Liver (tissue), 10 donors: ENCODE measurements at places on chromosomes 1 and 21.
A peak's percentile ranks its signal among the peaks of the same experiment; 100 is the strongest.

GRCh38 chr1:37851782-37852210 lies 7.6 kb downstream of the MTF1 start:
- no peak for DNase-seq

- no peak for DNase-seq
Measured at GRCh38 chr21:32782698-32783097, 11.1 kb upstream of the PAXBP1 start.

DNA sequence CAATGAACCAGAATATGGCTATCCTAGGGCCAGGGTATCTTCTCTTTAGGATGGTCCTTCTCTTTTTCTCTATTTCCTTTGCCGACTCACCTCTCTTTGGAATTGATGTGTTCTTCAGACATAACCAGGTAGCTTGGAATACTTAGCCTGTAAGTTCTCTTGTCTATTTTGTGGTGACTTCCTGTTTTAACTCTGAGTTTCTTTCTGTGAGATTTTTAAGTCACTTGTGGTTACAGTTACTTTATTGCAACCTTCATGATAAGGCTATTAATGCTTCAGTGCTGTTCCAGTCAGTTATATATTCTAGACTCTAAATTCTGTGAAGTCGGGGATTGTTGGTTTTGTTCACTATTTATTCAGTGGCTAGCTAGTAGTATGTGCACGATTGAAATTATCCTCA lies 46.2 kb downstream of the DISP1 start:
- DNase-seq = no peak

GRCh38 chr1:190478149-190479049 lies 735 bp upstream of the BRINP3 start:
- no peak for DNase-seq

DNA sequence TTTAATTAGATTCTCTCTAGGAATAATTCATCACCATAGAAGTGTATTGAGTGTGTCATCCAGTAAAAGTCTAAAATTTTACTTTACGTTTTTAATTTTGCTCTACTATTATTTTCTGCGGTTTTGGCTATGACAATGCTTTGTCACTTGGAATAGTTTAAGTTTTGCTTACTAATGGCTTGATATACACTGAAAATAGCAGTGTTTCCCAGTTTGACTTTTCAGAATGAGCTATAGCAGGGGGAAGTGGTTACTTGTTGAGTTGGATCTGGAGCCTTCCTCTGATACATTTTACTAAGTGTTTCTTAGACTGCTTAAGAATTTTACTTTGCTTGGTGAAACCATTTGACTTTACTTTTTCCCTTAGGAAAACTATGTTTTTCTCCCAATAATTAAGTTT lies 5.0 kb downstream of the DNAJC16 start:
- no peak for DNase-seq

DNA sequence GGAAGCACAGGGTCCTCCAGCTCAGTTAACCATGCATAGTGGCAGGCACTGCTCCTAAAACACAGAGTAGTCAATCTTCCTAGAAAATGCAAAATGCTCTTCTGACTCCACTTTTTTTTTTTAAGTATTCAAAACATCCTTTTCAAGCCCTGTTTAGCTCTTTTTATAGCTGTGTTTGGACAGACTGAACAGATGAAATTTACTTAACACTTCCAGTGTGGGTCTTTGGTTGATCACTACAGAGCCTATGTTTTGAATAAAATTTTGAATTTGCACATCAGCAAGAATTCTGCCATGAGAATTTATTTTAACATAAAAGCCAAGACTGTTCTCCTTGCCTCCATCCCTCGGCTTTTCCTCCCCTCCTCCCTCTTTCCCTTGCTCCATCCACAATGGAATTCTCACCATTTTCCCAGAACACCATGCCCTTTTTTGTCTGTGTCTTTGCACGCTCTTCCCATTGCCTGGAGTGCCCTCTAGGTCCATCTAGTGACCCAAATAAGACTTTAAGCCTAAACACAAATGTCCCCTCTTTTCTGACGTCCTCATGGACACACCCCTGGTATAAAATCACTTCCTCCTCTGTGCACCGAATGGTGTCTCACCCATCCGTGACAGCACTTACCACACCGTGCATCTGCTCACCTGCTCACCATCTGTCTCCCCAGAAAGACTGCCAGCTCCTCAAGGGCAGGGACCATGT lies 24.0 kb upstream of the CPT2 start:
- DNase-seq = no peak

DNA sequence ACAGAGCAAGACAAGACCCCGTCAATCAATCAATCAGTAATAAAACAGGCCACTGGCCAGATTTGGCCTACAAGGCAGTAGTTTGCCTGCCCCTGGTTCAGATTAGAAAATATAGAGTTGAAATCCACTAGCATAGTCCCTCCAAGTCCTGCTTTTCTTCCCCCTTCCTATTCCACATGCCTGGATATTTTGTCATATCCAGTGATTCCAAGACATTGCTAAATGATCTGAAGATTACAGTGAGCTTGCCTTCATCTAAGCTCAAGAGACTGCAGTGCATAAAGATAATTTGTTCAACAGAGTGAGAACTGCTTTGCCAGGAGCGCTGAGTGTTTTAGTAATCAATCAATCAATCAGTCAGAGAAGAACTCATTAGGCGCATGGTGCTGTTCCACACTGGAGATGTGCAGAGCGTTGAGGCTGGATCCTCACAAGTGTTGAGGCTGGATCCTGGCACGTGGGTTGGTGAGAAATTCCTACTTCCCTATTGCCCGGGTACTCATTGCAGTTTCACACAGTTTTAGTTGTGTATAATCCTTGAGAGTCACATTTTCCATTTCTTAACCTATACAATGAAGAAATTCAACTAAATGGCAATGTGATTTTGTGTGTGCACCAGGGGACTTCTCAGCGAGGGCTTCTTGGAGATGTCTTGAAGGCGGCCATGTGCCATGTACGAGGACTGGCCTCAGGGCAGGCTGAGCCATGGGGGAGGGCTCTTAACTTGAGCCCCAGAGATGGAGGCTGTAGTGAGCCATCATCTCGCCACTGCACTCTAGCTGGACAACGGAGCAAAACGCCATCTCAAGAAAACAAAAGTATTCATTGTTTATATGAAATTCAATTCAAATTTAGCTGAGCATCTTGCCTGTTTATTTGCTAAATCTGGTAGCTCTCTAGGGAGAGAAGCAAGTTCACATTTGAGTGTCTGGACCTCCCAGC lies 76.3 kb downstream of the TOMM20 start:
- DNase-seq = no peak

DNA sequence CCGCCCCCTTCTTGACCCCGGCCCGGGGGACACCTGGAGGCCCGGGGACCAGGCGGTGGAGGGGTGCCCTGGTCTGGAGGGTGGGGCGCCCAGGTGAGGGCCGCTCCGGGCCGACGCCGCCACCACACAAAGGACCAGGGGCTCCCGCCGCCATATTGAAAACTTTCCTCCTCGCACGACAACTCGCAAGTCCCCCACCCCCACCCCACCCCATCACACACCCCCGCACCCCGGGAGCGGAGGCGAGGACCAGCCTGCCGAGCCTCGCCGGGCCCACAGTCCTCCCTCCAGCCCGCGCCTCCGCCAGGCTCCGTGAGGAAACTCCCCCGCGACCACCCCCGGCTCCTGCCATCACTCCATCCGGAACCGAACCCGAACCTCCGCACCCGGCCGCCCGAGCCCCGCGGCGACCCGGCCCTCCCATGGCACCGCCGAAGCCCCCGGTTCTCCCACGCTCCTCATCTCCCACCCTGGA lies 733 bp downstream of the KDM5B start:
- DNase-seq = peak; percentile 51

GRCh38 chr1:111517469-111518225 lies 14.2 kb upstream of the ADORA3 start:
- DNase-seq = no peak

DNA sequence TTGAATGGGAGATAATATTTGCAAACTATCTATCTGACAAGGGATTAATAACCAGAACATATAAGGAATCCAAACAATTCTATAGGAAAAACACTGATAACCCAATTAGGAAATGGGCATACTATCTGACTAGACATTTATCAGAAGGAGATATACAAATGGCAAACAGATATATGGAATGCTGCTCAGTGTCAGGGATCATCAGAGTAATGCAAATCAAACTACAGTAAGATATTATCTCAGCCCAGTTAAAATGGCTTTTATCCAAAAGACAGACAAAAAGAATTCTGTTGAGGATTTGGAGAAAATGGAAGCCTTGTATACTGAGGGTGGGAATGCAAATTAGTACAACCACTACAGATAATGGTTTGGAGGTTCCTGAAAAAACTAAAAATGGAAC lies 758.0 kb upstream of the B3GALT2 start:
- no peak for DNase-seq

- DNase-seq = peak; percentile 33
Measured at GRCh38 chr1:103108376-103109150, at the start of gene COL11A1. Gene COL11A1, minus strand, starts transcription at chr1:103108522. Its CDS starts 344 bp downstream, at chr1:103108178.

DNA sequence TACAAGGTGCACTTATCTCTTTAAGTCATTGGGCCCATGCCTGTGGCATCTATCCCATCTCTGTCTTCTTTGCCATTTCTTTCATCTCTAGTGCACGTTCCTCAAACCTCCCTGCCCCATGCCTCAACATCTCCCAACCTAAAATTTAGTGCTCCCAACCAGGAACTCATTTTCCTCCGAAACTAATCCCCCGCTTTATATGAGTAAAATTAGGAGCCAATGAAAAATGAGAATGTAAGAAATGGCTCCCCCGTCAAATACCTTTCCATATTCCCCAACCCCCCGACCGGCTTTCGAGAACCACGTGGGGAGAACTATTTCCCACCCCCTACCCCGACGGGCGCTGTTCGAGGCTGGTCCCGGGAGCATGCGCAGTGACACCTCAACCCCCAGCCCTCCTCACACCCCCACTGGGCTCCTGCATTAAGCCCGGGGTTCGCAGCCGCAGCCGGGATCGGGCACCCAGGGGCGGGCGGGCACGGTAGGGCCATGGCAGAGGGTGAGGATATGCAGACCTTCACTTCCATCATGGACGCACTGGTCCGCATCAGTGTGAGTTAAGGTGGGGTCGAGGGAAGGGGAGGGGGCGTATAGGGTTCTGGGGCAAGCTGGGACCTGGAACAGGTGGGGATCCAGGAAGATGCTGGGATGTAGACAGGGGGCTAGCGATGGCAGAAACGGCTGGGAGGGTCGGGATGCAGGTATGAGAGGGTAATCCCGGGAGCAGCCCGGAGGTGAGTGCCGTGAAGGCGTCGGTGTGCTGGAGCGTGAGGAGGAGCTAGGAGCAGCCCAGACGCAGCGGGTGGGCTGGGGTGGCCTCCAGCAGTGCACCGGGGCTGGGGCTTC lies at the start of gene TRIM46:
TSS of gene TRIM46 (plus strand) at position 372 of the 846 bp plus-strand sequence. CDS start at position 490, 118 bp downstream.
- DNase-seq = peak; percentile 35

DNA sequence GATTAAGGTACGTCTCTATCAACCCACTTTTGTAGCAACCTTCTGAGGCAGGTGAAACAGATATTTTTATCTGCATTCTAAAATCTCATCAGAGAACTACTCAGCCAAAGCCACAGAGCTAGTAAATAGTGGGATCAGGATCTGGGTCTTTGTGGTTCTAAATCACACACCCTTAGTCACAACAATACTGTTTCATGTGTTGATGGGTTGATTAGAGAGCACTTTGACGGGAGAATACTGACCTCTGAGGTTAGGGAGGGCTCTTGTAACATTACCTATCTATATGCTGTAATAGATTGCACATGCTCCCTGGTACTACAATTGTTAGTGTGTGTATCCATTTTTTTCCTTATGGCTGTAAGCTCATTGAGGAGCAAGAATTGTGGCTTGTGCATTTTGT lies 45.5 kb upstream of the CCDC190 start:
- no peak for DNase-seq

DNA sequence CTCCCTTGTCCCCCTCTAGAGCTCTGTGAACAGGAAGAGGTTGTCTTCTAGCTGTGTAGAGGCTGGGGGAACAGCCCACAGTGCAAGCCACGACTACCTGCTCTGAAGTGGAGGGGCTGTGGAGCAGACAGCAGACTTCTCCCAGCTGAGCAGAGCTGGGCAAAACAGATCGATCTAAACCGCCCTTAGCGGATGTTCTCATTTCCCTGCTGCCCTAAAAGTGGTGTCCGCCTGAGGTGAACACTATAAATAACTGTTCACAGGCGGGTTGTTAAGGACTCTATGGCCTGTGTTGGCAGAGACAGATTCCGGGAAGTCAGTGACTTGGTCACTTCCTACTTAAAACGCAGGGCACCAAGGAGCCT lies 203.2 kb downstream of the RHOU start:
- DNase-seq = no peak

DNA sequence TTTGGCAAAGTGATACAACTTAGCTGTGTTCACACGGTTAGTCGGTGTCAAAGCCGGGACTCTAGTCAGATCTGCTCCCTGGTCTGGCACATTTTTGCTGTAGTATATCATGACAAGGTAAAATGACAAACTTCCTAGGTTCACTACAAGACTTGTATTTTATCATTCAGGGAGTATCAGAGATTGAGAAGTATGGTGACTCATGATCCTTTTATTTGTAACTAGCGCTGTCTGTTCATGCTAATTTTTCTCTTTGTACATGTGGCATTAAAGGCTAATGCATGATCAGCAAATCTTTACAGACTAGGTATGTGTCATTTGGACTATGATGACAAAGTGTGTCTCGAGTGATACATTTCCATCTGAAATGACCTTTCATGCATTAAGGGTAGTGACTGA lies 326.7 kb downstream of the SIPA1L2 start:
- no peak for DNase-seq

DNA sequence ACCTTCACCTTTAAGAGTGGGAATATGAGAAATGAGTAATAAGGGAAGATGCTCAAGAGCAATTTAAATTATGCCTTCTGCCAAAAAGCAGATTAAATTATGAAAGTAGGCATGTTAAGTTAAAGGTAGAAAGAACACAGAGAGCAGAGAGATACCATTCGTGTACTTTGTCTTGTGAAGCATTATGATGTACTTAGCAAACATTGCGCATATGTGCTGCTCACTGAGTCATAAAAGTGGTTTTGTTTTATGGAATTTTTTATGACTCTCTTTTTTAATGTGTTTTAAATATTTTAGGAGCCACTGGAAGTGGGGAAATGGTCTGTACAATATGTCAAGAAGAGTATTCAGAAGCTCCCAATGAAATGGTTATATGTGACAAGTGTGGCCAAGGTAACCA lies 35.3 kb downstream of the MTF2 start:
- no peak for DNase-seq

DNA sequence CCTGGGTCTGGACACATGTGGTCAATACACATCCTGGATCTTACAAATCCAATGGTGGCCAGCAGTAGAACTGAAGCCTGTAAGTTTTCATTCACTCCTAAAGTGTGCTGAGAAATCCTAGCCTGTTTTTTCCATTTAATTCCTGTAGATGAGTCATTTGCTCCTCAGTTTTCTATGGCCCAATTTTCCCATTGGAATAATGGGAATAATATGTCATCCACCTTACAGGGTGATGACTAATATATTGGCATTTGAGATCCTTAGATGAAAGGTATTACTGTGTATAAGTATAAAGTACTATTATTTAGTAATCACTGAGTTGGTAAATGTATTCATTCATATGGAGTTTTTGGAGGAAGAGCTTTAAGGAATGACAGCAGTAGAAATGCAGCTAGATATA lies 89.7 kb upstream of the ADAR start:
- DNase-seq = no peak
